ENCODE measurements at places on chromosomes 7 and 10.

- no peak for DNase-seq
These were observed 129.8 kb downstream of the PPP1R17 start for GRCh38 chr7:31816810-31817209.

DNA sequence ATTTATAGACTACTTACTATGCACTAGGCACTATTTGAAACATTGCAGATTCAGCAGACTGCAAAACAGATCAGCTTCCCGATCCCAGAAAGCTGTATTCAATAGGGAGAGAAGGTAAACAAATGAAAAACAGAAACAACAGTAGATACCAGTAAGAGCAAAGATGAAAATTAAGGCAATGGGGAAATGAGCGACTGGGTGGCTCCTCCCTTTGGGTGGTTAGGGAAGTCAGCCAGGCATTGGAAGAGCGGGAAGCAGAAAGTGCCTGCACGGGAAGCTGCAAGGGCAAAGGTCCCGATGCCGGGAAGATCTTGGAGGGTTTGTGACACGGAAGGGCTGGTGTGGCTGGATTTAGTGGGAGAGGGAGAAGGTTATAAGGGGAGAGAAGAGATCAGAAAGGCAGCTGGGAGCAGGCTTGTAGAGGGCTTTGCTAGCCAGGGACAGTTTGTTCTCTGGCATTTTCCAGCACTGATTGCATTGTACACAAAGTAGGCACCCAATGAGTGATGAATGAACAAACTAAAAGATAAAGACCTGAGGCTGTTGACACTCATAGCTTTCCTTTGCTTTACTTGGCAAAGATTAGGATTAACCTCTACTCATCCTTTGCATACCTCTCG lies 67.8 kb downstream of the NAMPT start:
- no peak for DNase-seq

GRCh38 chr7:47887016-47887640 lies 61.1 kb downstream of the PKD1L1 start:
- no peak for DNase-seq

- DNase-seq: no peak
These were observed 31.6 kb downstream of the COA1 start for GRCh38 chr7:43697690-43698089.

DNA sequence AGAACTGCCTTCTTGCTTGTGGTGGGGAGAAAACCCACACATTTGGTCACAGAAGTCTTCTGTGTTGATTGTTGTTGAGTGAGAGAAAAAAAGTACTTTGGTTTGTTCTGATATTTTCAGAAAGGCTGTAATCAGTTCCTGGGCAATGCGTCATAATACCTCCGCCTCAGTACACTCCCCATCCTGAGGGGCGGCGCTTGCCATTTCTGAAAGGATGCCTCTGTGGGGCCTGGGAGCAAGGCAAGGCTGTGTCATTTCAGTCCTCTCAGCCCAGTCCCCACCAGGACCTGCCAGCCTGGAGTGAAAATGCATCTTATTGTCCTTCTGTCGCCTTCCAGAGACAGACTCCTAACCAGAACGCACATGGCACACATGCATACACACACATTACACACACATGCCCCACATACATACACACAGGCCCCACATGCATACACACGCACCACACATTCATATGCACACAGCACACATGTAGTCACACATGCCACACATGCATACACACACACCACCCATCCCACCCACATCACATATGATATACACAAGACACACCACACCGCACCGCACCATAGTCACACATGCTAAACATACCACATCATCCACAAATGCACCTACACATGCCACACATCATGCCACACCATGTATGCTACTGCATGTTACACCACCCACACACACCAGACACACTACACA lies 90.0 kb downstream of the CXCL12 start:
- no peak for DNase-seq

DNA sequence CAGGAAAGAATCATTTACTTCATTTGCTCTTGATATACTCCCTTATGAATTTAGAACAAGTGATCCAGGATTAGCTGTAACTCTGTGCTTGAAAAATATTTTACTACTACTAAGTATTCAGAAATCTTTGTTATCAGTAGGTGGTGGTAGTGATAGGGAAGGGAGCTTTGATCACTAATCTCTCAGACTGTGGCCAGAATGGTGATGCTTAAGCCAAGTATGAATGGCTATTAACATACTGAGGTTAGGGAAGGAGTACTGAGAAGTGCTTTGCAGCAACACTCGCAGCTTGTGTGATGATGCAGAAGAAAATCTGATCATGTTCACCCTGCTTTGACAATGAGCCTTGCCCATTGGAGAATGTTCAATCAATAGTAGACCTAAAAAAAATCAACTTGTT lies 29.3 kb downstream of the AP3M1 start:
- DNase-seq: no peak

DNA sequence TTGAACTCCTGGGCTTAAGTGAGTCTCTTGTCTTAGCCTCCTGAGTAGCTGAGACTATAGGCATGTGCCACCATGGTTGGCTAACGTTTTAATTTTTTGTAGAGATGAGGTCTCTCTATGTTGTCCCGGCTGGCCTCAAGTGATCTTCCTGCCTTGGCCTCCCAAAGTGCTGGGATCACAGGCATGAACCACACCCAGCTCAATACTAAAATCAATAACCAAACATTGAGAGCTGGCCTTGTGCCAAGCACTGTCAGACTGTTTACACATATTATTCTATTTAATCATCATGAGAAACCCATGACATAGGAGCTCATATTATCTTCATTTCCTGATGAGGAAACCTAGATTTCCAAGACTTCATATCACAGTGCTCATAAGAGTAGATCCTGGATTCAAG lies 251.2 kb downstream of the BAMBI start:
- no peak for DNase-seq

- DNase-seq: no peak
These were observed 134.6 kb downstream of the ZNF467 start for GRCh38 chr7:149638566-149639320.

- DNase-seq: no peak
These were observed 15.0 kb upstream of the SLK start for GRCh38 chr10:103951942-103952341.

GRCh38 chr7:10632712-10633111 lies 341.0 kb upstream of the PHF14 start:
- no peak for DNase-seq

GRCh38 chr10:627032-627992 lies 62.2 kb downstream of the DIP2C start:
- no peak for DNase-seq

- no peak for DNase-seq
These were observed 338.1 kb downstream of the RNLS start for GRCh38 chr10:88244781-88245625.

GRCh38 chr7:29300649-29301048 lies 106.1 kb downstream of the CHN2 start:
- no peak for DNase-seq

DNA sequence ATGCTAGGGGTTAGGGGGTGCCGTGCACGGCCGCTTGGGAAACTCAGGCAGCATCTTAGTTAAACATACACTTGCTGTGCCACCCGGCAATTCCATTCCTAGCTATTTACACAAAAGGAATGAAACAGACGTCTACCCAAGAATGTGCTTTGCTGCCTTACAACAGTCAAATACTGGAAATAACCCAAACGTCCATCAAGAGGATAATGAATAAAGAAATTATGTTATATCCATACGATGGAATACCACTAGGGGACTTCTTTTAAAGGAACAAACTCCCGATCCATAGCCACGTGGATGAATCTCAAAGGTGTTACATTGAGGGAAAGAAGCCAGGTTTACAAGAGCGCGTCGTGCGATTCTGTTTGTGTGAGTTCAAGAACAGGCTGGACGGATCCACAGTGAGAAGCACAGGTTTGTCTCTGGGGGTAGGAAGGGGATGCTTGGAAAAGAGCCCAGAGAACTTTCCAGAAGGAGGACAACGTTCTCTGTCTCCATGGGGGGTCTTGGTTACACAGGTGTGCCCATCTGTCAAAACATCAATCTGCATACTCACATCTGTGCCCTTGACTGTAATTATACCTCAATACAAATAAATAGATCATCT lies 41.8 kb downstream of the STK32C start:
- no peak for DNase-seq

DNA sequence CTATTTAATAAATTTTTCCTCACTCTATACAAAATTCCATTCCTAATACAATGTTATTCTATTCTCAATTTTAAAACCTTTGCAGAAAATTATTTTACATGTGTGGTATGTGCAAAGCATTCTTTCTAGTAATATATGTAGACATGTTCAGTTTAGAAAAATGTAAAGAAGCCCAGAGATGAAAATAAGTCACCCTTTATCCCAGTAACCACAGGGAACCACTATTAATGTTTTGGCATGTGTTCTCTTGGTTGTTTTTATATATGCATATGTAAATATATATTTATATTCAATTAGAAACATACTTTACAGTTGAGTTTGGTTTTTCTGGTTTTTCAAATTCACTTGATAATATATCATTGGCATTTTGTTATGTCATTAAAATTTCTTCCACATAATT lies 14.8 kb upstream of the GLCCI1 start:
- no peak for DNase-seq

GRCh38 chr7:66183700-66184099 lies 21.4 kb upstream of the TPST1 start:
- DNase-seq: no peak

DNA sequence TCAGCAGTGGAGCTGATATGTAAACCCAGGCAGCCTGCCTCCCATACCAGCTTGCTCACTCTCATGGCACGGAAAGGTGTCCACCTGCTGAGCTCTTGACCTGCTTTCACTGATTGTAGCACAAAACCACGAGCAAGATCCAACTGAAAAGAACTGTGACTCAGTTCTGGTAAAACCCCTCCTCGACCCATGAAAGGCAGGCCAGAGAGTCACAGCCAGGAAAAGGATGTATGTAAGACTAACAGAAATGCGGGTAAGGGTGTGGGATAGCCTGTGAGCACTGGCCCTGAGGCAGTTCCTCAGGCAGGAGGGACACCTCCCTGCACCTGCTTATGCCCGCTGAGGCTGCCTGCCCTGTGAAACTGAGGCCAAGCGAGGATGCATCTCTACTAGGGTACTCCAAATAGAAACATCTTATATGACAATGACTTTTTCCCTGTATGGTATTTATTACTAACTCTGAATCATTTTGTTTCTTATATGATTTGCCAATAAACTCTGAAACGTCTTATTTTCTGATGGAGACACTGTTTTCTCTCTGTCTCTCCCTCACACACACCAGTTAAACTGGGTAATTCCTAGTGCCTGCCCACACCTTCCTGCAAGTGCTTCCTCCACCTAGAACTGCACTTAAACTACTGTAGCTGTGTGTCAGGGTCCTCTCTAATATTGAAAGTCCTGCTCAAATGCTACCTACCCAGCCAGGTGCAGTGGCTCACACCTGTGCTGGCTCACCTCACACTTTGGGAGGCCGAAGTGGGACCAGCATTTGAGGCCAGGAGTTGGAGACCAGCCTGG lies 73.3 kb upstream of the GHITM start:
- no peak for DNase-seq

DNA sequence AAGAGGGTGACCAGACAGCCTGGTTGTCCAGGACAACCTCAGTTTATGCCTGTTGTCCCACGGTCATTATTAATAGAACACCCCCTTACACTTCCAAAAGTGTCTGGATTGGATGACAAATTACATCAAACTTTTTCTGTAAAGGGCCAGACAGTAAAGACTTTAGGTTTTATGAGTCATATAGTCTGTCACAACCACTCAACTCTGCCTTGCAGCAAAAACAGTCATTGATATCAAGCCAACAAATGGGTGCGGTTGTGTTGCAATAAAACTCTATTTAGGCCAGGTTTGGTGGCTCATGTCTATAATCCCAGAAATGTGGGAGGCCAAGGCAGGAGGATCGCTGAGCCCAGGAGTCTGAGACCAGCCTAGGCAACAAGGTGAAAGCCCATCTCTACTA lies 66.7 kb upstream of the ATP6V0A4 start:
- no peak for DNase-seq

- no peak for DNase-seq
These were observed 115.6 kb upstream of the TNS3 start for GRCh38 chr7:47697543-47697942.

DNA sequence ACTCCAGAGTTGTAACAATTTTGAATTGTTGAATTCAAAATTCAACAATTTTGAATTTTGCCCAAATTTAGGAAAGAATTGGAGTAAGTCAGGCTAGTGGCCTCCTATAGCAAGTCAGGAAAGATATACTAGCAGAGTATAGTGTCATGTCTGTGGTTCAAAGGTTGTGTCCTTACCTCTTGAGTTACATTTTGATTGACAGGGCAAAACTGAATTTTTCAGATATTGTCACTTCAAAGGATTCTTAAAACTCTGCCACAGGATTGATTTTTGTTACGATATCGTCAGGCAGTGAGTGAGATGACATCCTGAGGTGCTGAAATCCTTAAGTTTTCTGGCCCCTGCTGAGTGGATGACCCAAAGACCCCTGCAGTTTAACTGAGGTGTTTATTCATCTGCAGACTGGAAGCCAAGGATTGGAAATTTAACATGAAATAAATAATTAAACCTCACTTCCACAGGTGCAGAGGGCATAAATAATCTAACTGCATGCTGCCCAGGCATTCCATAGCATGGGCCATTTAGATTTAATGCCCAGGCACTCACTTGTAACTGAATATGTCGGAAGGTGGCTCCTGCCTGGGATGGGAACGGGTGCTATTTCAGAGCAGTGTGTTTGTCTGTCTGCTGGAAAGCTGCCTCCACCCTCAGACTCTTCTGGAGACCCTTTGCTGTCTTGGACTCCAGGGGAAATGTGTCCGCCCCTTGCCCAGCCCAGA lies 50.8 kb downstream of the RBM20 start:
- no peak for DNase-seq

- no peak for DNase-seq
These were observed 34.3 kb downstream of the DIP2C start for GRCh38 chr10:655184-655583.

DNA sequence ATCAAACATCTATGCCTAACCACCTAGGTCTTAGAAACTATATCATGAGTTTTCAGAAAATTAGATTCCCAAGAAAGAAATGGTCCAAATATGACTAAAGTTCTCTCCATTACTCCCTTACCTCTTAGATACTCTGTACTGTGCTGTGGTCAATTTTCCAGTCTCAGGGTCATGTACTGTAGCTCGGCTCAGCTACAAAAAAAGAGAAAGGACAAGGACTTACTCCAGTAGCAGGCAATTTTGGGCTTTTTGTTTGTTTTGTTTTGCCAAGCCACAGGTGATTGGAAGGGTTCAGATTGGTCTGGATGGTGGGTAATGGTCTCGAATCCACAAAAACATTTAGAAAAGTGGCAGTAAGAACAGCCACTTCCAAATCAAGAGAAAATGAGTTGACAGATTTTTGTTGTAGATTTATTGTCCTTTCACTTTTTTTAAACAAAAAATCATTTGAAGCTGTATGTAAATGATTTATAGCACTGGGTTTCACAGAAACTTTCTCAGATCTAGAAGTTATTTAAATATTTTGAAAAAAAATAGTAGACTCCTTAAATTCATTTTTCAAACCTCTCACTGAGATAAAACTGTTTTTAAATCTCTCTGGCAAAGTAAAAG lies 52.8 kb downstream of the P4HA1 start:
- no peak for DNase-seq

GRCh38 chr7:112252691-112253090 lies 46.2 kb downstream of the ZNF277 start:
- no peak for DNase-seq

Data from common myeloid progenitor, CD34-positive (primary cell).